ENCODE measurements at places on chromosomes 2 and 18.

DNA sequence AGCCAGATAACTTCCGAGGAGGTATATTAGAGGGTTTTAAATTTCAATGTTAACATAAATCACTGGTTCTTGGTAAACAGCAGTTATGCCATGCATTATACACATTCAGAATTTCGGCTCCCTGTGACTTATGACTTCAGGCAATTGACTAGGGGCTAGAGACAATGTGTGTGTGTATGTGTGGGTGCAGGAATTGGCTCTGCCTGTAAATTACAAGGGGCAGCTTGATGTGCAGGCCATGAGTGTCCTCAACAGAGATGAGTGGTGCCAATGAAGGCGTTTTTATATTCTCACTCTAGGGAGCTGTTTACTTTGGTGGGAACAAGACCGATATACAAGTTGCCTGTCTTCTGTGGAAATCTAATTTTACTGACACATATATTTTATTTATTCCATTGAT lies 161.6 kb downstream of the CSRNP3 start:
- no peak for DNase-seq

DNA sequence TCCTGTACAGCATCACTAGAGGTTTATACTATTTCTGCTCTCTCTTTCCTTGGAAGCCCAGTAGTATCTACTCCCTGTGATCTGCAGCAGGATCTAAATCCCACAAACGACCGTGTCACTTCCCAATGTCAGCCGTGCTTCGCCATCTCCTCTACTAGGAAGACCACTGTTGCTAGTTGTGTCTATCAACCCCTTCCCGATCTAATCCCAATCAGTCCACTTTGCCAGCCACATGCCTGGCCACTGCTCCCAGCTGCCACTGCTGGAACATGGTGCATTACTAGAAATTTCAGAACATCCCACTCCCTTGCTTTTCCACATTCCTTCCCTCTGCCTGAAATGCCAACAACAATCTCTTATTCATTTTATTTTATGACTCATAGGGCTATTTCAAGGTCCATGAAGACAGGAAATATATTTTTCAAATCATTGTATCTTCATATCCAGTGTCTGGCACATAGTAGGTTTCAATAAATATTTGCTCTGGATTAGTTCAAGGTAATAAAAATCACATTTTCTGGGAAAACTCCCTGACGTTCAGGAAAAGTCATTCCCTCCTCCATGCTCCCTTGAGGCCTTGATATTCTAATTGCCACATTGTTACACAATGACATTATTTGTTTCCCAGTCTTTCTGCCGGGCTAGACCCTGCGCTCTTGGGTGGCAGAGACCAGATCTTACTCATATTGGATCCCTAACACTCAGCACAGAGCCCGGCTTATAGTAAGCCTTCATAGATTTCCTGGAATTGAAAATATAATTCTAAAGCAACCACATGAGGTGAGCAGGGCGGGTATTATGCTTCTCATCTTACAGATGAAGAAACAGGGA lies 2.1 kb upstream of the TRIB2 start:
- no peak for DNase-seq

- no peak for DNase-seq
These were observed 49.7 kb upstream of the RASGRP3 start for GRCh38 chr2:33426666-33427231.

- DNase-seq = no peak
These were observed 41.7 kb downstream of the CNTNAP5 start for GRCh38 chr2:124066776-124067175.

GRCh38 chr2:23788100-23788499 lies 138.8 kb downstream of the ATAD2B start:
- DNase-seq = no peak

- no peak for DNase-seq
These were observed 25.4 kb downstream of the SESTD1 start for GRCh38 chr2:179239195-179239594.

GRCh38 chr2:20668871-20669475 lies 2.0 kb downstream of the GDF7 start:
- DNase-seq = no peak

DNA sequence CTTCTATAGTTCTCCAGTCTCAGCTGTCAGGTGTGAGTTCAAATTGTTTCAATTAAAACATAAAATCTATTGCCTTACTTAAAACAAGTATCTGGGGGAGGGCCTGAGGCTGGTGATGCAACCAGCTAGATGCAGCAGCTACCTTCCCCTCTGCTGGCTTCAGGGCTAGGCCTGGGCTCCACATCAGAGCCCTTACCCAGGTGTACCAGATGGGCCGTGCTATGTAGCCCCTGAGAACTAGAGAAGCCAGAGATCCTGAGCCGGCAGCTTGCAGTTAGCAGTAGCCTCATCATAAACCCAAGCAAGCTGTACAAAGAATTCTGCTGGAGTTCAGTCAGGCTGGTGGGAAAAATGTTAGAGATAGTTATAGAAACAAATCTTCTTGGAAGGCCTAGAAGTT lies 97.7 kb upstream of the ACAA2 start:
- no peak for DNase-seq

- peak; percentile 58 for DNase-seq
These were observed 218.4 kb downstream of the CDH20 start for GRCh38 chr18:61551586-61551985.

GRCh38 chr18:63440881-63441280 lies 18.6 kb upstream of the VPS4B start:
- no peak for DNase-seq

DNA sequence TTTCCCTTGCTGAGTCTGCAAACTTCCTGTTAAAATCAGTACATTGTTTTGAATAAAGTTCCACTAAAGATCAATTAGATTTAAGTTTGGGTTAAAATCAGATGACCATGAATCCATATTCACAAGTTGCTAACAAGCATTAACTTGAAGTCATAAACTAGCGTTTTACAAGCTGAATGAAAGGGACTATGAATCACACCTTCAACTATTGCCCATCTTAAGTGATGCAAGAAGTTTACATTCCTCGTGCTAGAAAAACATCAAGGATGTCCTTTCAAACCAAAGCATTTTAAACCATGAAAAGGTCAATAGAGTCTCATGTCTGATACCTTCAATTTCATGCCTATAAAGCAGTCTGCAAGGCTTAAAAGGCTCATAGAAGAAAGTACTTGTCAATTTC lies 257.2 kb upstream of the SYT4 start:
- DNase-seq = no peak

DNA sequence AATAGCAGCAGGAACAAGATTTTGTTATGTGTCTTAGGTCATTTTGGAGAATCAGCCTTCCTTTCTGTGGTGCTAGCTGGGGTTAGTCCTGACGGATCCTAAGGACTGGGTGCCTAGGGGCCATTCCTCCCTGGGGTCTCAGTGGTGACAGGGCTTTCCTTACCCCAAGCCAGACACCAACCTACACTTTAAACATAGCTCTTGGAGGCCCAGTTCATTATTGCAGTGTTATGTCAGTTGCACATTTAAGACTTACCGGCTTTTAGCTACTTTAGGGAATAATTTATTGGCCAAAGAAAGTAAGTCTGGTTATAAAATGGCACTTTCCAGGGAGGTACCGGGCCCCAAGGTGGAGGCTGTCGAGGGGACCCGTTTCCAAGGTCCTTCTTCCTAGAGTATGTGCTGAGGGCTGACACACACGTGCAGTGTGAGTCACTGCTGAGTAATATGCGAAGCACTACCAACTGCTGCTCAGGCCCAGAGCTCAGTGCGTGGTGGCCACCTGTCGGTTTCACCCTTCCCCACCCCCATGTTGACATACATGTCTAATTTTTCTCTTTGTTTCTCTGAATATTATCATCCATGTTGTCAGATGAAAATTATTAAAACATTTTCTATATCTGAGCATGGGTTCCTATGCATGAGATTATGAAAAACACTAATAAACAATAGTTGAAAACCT lies 37.0 kb upstream of the GRHL1 start:
- DNase-seq = peak; percentile 52

DNA sequence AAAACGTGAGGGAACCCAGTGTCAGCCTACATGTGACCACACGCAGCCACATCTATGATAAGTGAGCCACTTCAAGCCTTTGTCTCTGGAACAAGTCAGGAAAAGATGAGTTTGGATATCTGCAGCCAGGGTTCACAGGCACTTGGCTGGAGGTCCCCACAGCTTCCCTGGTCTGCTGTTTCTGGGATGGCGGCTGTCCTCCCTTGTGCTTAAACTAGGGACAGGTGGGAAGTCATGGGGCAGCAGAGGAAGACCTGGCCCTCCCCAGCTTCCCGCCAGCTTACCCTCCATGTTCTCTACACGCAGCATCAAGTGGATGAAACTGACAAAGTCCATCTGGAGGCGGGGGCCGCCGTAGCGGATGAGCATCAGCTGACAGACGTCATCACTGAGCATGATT lies 38.5 kb upstream of the GALNT14 start:
- DNase-seq = no peak

DNA sequence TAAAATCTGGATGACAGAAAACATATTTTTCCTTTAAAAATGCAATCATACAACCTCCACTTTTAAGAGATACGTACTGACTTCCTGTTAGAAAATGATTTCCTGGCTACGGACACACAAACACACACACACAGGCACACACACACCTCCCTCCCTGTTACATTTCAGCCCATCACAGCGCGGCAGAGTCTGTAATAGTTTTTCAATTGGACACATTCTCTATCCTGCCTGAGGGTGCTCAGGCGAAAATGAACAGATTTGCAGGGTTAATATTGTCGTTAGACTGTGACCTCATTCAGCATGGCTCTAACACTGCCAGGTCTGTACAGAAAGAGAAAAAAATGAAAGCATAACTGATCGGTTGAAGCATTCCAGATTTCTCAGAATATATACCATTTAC lies 45.0 kb downstream of the KCTD1 start:
- DNase-seq = no peak

GRCh38 chr2:88885275-88885674 lies 193.8 kb downstream of the RPIA start:
- no peak for DNase-seq

DNA sequence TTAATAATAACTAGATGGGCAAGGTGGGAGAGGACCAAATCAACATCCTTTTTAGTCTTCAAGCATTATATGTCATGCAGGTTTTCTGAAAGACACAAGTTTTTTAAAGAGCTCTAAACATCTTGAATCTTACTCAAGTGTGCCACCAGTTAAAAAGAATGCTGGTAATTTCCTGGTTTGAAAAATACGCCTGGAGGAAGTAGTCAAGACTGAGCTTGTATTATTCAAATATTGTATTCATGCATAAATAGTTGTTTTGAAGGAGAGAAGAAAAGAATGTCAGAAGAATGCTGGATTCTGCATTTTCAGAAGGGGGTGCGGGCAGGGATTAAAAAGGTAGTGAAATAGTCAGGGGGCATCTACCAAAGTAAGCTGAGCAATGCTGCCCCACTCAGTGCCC lies 90.7 kb downstream of the WDPCP start:
- DNase-seq = no peak

DNA sequence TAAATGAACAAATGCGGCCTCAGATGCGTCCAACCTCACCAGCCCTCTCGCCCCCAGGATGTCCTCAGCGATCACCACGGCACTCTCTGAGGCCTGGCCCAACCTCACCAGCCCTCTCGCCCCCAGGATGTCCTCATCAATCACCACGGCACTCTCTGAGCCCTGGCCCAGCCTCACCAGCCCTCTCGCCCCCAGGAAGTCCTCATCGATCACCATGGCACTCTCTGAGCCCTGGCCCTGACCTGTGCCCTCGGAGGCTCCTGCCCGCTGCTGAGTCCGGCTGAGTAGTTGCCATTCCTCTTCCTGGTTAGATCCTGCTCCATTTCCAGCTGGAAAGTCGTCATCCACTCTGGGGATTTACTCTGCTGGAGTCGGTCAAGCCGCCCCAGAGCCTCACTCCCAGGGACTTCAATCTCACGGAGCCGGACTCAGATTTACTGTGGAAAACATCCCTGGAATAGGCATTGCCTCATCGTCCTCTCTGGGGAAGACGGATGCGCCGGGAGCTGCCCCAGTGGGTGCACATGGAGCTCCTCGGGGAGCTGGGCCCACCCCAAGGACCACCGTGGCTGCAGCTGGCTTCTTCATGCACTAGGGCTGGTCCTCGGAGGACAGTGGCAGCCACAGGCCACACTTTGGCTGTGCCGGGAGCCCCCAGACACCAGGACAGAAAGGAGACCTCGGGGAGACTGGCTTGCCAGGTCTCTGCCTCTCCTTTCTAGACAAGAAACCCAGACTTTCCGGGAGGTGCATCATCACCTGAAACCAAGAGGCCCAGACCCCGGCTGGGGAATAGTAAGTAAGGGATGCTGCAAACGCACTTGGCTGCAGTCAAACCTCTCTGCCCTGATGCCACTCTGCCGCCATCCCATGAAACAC lies 230.6 kb downstream of the EIPR1 start:
- DNase-seq = no peak

- no peak for DNase-seq
These were observed 49.8 kb downstream of the FBXO15 start for GRCh38 chr18:74097803-74098202.
